ENCODE measurements at places on chromosomes 2 and 18.
A peak's percentile ranks its signal among the peaks of the same experiment; 100 is the strongest.

GRCh38 chr2:218607436-218608115 lies at the start of gene PLCD4:
PLCD4 (plus strand) TSS chr2:218607899; CDS start chr2:218615740, 7,841 bp downstream.
- no peak for DNase-seq

- no peak for DNase-seq
Observed at GRCh38 chr2:109377976-109378375, 235.8 kb downstream of the SEPTIN10 start.

- no peak for DNase-seq
Observed at GRCh38 chr2:44537264-44537663, 175.5 kb downstream of the CAMKMT start.

DNA sequence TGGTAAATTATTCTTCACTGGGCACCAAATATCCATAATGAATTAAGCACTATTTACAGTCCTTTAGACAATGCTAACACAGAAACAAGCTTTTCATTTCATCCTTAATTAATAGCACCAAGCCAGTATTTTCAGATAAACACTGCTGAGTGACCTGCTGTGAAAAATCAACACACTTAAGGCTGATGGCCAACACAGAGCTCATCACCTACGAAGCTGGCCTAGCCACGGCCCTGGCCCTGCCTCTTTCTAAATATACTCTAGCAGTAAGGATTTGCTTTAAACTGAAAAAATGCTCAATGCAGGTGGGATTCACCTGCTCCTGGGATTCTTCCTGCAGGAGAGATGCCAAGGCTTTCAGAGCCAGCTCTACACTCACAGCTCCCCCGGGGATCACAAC lies 18.4 kb downstream of the CYB5A start:
- no peak for DNase-seq

DNA sequence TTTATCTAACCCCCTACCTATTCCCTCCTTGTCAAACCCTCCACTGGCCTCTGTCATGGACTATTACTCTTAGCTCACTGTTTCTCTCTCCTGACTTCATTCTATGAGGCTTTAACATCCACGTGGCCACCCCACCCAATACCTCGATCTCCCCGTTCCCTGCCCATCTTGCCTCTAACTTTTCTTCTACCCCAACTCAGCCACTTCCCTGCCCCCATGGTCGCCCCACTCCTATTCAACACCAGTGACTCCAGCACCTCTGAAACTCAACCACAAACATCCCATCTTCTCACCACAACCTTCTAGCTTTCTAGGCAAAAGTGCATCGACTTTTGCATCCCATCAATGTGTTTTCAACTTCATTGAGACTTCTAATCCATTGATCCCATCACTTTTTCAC lies 94.2 kb upstream of the EPAS1 start:
- DNase-seq: no peak

- DNase-seq: no peak
Observed at GRCh38 chr2:187250137-187250536, 197.9 kb downstream of the CALCRL start.

DNA sequence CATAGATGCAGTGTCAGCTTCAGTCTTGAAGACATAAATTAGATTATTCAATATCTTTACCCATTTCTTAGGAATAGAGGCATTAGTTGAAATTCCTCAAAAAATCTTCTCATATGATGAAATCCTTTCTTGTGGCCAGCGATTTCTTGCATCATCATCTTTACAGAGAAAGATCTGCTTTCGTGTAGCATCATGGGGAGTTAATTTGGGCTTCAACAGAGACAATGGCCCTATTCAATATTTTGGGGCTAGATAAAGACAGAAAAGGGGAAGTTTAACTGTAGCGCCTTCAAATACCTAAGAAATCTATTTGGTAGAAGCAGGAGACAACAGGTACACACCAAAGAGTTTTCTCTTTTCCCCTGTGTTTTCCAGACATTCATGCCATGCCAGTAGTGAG lies 73.8 kb downstream of the TGFA start:
- no peak for DNase-seq

GRCh38 chr2:25275575-25275965 lies 66.2 kb downstream of the DNMT3A start:
- DNase-seq: no peak

- DNase-seq: no peak
Observed at GRCh38 chr2:224576088-224576715, 9.0 kb downstream of the CUL3 start.

DNA sequence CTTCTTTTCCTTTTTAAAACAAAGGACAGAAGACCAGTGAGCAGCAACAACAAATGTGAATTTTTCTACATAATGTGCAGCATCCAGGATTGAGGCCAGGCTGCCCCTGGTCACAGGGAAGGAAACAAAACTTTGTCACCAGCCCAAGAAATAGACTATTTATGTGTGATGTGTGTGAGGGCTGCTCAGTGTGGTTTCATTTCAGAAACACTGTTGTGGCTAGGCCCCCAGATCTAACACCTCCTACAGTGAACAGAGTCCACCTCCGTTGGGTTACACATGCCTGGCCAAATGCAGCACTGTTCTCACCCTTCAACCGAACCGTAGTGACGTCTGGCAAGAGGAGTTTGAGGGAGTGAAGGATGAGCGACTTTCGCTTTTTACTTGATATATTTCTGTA lies 146.3 kb upstream of the RIOK3 start:
- DNase-seq: peak; percentile 5

GRCh38 chr2:212194396-212194795 lies 344.2 kb downstream of the ERBB4 start:
- DNase-seq: no peak

DNA sequence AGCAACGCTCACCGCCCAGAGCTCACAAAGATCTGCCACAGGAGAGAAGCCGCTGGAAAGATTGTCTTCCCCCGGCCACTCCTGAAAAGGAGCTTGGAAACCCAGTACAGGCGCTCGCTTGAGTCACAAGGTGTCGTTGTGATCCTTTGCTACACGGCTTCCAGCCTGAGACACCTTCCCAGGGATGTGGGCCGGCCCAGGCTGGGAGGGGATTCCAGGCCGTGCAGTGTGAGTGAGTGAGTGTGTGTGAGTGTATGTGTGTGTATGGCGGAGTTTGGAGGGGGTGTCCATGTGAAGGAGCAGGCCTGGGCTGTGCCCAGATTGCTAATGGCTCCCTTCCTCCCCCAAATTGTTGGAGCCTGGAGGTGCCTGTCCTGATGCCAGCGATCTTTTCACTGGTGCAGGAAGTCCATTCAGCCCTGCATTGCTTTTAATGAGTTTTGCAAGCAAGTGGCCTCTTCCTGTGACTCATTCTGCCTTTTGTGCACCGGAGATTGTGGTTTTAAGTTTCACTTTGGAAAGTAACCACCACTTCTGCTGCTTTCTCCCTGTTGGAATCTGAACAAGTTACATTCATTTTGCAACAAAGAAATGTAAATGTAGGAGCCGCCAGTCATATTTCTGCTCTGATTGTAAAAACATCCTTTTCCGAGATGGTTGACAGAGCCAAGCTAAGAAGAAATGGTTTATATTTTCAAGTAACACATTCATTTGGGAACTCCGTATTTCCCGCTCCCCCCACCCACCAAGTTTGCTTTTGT lies 83.7 kb downstream of the LPIN1 start:
- DNase-seq: no peak

- DNase-seq: peak; percentile 33
Observed at GRCh38 chr2:18387441-18388206, 172.8 kb downstream of the RDH14 start.

GRCh38 chr2:240463274-240463865 lies 27.9 kb downstream of the GPC1 start:
- DNase-seq: no peak

- DNase-seq: no peak
Observed at GRCh38 chr2:53964257-53964952, 6.4 kb downstream of the PSME4 start.

GRCh38 chr2:197254776-197255530 lies 55.6 kb downstream of the ANKRD44 start:
- DNase-seq: no peak

- no peak for DNase-seq
Observed at GRCh38 chr2:241300000-241300399, 15.5 kb downstream of the HDLBP start.

GRCh38 chr18:68417166-68417799 lies 297.6 kb downstream of the TMX3 start:
- DNase-seq: no peak

Data from stimulated activated CD8-positive, alpha-beta memory T cell treated with anti-CD3 and anti-CD28 coated beads, Interleukin-7, amount 100 ng/mL, for 24 hours (primary cell).